ENCODE measurements at places on chromosomes 4 and X.

DNA sequence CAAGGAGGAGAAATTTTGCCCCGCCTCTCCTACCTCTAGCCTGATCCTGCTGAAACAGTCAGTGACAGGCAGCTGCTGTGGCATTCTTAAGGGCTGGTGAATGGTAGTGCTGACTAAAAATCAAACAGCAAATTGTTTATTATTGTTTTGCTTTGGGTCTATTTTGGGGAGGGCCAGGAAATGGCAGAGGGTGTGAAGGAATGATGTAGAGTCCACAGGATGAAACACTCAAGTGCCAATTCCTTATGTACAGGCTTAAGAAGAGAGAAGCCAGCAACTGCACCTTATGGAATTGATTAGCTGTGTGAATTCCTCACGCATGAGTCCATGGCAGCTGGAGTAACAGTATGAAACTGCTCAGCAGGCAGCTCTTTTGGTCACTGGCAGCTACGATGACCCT, 39.7 kb downstream of the VEGFC start:
- peak; percentile 62 for DNase-seq

DNA sequence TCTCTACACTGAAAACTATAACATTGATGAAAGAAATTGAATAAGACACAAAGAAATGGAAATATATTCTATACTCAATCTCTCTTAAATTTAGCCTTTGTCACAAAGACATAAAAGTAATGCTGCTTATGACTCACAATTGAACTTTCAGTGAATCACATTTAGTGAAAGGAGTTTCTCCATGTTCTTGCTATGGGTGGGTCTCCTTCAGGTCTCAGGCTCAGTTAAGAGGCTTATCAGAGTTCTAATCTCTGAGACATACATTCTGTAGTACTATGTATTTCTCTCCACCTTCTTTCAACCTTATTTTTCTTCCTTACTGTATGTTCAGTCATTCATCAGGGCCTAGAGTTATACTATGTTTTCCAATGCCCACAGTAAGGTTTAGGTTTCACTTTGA, 220.9 kb downstream of the DTHD1 start:
- DNase-seq: no peak

GRCh38 chr4:153579872-153580271, 104.2 kb upstream of the TLR2 start:
- no peak for DNase-seq

GRCh38 chr4:24594887-24595286, 10.5 kb upstream of the DHX15 start:
- no peak for DNase-seq

DNA sequence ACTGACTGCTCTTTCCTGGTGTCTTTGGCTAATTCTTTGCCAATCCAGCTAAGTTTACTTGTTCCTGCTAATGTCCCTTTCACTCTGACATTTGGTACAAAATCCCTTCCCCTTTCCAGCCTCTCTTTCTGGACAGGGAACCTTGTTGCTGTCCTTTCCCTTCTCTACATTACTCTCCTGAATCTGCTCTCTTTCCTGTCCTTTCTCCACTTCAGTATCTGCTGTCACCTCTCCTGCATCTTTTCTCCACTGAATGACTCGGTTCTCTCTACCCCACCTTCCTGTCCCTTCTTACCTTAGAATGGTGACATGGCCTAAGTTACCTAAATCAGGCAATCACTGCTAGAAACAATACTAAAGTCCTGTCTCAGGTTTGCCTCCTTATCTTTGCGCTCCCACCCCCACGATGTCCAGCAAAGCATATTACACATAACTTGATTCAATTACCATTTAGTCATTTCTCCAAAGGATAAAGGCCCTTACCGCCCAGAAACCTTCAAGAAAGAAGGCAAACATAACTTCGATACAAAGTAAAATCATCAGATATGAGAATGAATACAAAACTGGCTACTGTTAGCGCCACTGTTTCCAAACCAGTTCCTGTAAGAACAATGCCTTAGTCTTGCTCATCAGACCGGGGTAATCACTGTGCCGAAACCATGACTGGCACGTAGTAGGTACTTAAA, 890 bp downstream of the BOD1L1 start:
- DNase-seq: no peak

DNA sequence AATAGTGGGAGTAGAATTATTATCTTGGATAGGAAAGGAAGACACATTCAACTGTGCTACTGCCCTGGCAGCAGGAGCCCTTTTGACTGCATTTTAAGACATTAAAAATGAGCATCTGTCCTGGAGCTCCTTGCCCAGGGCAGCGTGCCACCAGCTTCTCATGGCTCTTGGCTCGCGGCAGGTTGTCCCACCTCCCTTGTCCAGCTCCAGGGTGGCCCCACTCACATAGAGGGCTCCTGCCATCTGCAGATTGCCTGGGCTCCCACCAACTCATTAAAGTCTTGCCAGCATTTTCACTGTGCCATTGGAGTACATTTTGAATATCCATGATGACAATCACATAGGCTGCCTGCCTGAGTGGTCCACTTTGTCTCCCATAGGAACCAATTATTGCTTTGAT, 27.0 kb downstream of the CLCN4 start:
- DNase-seq: no peak

- DNase-seq: no peak
These were observed 626 bp downstream of the YTHDC1 start for GRCh38 chr4:68349279-68349648.

DNA sequence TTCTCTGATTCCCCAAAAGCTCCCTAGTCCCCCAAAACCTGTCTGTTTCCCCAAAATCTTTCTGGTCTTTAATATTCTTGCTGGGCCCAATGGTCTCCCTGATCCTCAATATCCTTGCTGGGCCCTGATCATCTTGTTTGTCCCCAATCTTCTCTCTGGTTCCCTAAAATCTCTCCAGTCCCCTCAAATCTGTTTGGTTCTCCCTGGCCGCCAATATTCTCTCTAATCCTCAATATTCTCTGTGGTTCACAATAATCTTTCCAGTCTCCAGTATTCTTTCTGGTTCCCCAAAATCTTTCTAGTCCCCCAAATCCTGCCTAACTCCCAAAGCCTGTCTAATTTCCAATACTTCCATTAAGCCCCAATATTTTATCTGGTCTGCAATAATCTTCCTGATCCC, 18.5 kb downstream of the P2RY8 start:
- no peak for DNase-seq

DNA sequence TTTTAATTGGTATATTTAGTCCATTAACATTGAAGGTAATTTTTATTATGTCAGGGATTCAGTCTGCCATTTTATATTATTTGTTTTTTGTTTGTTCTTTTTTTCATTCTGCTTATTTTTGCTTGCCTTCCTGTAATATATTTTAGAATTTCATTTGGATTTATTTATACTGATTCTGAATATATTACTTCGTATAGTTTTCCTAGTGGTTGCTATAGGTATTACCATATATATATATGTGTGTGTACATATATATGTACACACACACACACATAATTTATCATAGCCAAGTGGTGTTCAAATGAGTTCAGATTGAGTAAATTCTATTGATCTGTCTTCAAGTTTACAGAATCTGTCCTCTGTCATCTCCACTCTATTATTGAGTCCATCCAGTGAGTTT, 11.2 kb downstream of the CITED1 start:
- DNase-seq: no peak

- DNase-seq: no peak
These were observed 3.7 kb upstream of the MAEA start for GRCh38 chr4:1285790-1286553.

DNA sequence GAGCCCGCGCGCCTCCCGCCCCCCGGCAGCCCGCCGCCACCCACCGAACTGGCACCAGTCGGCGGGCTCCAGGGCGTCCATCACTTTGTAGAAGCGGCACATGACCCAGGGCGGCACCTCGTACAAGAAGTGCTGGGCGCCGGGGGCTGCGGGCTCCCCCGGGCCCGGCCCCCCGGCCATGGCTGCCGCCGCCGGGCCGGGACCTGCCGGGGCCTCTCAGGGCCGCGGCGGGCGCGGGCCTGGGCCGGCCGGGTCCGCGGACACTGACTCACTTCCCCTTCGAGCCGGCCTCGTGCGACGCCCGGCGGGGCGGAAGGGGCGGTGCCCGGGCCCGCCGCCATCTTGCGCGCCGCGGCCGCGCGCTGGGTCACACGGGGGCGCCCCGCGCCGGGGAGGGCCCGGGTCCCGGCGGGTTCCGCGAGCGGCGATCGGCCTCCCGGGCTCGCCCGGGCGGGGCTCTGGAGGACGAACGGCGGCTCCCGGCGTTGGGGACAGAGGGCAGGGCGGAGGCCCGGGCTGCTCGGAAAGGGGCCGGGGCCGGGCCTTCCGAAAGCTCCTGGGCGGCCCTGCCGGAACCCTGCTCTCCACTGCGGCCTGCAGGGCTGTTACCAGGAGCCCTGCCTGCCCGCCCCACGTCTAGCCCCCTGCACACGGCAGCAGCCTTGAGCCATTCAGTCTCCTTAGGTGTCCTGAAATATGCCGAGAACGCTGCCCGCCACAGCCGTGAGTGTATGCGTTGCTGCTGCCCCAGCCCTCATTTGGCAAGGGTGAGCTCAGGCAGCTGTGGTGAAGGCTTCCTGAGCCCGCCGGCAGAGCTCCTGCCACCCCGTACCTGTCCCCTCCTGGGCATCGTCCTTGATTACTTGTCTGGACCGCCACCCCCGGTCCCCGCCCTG, at the start of gene IRAK1:
Gene IRAK1 (minus strand): TSS at position 270 of the 896 bp plus-strand sequence. CDS start 90 bp downstream, at position 180.
- DNase-seq: peak; percentile 33

DNA sequence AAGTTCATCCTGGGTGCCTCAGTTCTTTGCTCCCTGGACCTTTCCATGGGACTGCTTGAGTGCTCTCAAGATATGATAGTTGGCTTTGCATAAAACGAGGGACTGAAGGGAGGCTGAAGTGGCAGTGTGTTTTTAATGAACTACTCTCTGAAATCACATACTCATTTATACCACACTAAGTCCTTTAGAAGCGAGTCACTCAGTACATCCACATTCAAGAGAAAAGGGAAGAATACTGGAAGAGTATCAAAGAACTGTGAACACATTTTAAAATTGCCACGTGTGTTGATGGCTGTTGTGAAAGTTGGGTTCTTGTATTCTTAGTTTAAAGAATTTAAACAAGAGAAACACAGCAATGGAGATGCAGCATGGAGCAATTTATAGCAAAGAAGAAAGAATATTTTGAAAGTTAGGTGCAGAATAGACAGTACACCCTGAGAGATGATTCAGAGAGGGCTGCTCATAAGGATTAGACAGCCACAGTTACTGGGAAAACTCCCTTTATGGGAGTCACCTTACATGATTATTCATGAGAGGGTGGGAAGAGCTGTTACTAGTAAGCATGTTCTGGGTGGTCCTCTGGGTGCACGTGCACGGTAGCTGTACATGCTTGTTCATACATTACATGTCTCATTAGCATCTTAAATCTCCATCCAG, 380.7 kb downstream of the ADGRL3 start:
- DNase-seq: no peak

GRCh38 chr4:498328-498904, 540 bp downstream of the ZNF721 start:
- DNase-seq: no peak

- DNase-seq: no peak
These were observed 30.0 kb downstream of the ZCCHC12 start for GRCh38 chrX:118853596-118853995.

GRCh38 chr4:102594000-102594399, 92.8 kb downstream of the NFKB1 start:
- no peak for DNase-seq

GRCh38 chr4:68797048-68797447, 18.7 kb upstream of the UGT2B10 start:
- DNase-seq: no peak

- DNase-seq: no peak
These were observed 816.0 kb upstream of the PCDH10 start for GRCh38 chr4:132332932-132333723.

- no peak for DNase-seq
These were observed 18.8 kb downstream of the SLC25A31 start for GRCh38 chr4:127748957-127749356.

- no peak for DNase-seq
These were observed 346.3 kb downstream of the FBXW7 start for GRCh38 chr4:152189451-152190179.

- peak; percentile 33 for DNase-seq
These were observed 170.0 kb downstream of the MID1 start for GRCh38 chrX:10450229-10450958.

DNA sequence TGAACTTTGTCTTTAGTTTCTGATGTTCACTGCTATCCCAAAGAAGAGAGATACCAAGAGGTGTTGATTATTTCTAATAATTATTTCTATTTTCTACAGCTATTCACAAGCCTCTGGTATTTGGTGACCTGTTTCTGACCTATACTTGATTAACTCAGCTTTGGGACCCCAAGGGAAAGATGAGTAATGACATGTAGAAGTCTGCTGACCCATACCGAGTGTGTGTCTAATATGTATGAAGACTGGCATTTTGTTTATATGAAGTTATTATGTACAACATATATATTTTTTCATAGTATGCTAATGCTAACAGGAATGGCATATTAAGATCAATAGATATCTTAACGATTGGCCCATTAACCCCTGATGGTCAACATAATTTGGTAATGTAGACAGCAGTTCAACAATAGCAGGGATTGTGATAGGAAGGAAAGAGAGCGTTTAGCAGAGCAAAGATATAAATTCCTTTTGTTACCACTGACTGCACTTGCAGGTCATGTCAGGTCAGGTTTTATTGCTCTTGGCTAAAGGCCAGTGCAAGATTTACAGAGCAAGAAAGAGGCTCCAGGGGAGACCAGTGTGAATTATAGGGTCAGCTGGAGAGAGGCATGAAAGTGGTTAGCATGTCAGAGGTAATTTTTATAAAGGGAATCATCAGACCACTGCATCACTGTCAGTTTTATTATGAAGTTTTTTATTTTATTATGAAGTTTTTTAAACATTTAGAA, 94.7 kb upstream of the DIPK2B start:
- peak; percentile 6 for DNase-seq

DNA sequence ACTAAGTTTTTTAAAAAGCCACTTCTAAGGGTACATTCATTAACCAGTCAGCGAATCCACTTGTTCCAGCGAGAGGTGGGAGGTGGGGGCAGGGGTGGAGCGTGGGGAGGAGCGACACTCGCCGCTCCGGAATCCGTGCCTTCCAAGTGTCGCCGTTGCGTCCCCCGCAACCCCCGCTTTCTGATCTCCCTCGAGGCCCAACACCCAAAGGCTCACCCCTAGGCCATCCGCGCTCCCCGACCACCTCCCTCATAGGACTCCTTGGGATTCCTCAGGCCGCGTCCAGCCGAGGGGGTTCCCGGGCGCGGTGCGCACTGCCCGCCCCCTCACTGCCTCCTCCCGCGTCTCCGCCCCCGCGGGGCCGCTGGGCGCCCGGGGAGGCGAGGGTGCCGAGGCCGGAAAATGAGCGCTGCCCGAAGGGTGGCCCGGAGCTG, 108.1 kb upstream of the STOX2 start:
- no peak for DNase-seq

DNA sequence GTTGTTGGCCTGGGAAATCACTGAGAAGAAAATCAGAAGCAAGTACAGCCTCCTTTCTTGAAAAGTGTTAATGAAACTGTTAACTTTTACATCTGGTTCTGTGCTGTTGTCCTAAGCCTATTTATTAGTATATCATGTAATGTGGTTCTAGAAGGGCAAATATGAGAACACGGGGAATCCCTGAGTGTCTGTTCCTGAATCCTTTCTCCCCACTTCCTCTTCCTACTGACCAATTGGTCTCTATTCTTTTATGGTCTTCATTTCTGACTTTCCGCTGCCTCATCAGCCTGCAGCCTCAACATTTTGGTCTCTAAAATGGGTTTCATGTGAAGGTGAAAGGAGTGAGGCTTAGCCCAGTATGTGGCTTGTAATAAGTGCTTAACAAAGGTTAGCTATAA, 159.9 kb upstream of the MAMLD1 start:
- no peak for DNase-seq

All from stromal cell of bone marrow (primary cell).